MM.1S (cell line): ENCODE measurements at places on chromosomes 4 and X.

- no peak for DNase-seq
Observed at GRCh38 chr4:6908432-6909112, 1.1 kb upstream of the TBC1D14 start.

DNA sequence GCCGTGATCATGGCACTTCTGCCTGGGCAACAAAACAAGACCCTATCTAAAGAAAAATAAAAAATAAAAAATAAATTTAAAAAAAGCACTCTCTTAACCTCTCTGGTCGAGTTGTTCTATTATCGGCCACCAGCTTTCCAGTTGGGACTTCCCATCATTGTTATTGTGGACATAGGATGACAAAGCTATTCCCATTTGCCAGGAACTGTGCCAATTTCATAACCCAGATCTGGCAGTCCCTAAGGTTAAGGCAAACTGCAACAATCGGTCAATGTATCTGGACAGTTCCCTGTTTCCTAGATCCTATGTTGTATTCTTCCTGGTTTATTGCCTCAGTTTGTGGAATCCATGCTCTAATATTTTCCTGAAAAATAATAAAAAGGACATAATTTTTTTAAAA, 17.8 kb upstream of the ANXA5 start:
- no peak for DNase-seq

DNA sequence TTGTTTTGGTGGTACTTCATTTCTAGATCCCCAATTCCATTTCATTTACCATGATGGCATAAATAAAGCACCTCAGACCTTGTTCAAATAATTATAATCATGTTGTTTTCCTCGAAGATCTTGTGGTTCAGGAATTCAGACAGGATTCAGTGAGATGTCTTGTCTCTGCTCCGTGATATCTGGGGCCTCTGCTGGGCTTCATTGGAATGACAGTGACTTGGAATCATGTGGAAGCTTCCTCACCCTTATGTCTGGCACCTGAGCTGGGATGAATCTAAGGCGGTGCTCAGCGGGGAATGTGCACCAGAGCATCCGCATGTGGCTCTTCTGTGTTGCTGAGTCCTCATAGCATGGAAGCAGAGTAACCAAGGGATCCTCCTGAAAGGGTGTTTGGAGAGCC, 132.2 kb downstream of the VEGFC start:
- no peak for DNase-seq

DNA sequence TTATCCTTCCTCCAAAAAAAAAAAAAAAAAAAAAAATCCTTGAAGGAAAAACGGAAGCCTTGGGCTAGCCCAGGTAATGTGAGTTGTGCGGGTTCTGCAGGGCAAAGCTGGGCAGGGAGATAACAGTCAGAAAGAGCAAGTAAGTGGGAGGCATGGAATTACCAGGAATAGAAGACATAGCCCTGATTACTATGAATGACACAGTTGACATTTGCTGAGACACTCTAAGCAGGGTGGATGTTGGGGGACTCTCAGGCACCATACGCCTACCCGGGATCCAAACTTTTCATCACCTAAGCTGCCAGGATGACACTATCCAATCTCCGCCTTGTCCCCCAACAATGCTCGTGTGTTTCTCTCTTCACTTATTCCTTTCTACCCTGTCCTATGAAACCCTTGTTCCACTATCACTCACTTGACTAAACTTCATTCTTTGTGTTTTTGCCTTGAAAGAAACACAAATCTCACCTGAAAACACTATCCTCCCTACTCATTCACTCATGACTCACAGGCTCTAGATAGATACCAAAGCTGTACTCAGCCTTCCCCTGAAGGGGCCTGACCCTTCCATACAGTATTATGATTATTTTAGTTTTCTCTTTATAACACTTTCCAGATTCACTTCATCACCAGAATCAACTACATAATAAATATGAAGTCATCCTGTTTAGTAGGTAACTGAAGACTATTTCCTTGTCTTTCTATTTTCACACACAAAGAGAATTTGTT, 158.4 kb downstream of the INPP4B start:
- DNase-seq: no peak

- peak; percentile 40 for DNase-seq
Observed at GRCh38 chr4:100206850-100207249, 16.6 kb upstream of the DDIT4L start.

DNA sequence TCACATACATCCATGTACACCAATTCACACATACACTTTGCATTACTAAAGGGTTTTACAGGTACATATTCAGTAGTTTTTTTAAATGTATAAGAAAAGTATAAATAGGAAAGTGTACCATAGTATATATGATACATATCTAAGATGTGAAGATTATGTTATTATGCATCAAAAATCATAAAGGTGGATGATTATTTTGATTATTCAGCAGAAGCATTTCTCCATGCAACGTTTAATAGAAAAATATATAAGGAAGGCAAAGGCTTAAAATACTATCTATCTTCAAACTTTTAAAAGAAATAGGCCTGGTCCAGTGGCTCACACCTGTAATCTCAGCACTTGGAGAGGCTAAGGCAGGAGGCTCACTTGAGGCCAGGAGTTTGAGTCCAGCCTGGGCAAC, 133.5 kb upstream of the KLF3 start:
- no peak for DNase-seq

GRCh38 chr4:5084911-5085475, 33.7 kb downstream of the STK32B start:
- DNase-seq: no peak

DNA sequence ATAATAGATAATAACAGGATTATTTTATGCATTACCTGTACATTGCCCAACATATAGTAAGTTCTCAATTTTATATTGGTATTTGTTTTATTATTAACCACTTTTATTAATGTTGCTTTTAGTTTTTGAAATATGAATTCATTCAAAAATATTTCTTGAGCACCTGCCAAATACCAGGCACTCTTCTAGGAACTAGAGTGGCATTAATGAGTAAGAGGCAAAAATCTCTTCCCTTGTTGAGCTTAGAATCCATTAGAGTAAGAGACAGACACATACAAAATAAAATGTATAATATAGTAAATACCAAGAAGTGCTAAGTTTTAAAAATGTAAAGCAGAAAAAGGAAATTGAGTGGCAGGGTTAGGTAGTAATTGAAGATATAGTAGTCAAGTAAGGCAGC, 45.8 kb downstream of the TET2 start:
- DNase-seq: no peak

GRCh38 chr4:187656959-187657358, 338.6 kb upstream of the ZFP42 start:
- no peak for DNase-seq

DNA sequence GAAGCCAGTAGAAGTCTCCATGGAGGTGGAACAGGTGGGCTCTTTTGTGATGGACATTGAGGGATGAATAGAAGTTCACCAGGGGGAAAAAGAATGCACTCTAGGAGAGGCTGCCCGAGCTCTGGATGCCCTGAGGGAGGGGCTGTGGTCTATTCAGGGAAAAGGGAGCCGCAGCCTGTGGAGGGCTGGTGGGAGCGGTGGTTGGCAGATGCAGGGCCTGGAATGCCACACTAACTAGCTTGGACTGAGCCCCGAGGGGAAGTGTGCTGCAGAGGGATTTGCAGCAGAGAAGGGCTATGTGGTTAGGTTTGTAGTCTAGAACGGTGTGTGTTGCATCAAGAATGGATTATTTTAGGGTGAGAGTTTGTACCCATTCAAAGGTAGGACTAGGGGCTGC, 29.5 kb upstream of the PSAPL1 start:
- DNase-seq: no peak

DNA sequence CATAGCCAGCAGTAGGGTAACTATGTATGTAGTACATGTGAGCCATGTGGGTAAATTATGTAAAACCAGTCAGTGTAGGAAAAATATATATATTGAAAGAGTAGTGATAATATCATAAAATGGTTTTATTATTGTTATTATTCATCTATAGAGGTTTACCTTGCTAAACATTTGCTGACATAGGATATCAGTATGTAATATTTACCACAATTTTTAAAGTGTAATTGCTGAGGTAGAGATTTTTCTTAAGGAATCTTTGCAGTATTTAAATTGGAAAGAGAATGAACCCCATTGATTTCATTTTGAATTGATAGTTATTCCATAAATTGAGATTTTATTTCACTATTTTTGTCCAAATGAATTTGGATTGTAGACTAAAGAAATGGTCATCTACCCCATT, 27.1 kb downstream of the SLAIN2 start:
- no peak for DNase-seq

- no peak for DNase-seq
Observed at GRCh38 chr4:61817071-61817470, 616.9 kb downstream of the ADGRL3 start.

GRCh38 chr4:86033171-86033570, 326.7 kb downstream of the MAPK10 start:
- DNase-seq: no peak
